ENCODE measurements at places on chromosomes 1 and 21. TPM values are rescaled to one million over a fixed set of nuclear protein-coding genes. Genes with fewer than 3 reads are reported as not detected.

GRCh38 chr1:35674111-35674510 is 32.8 kb upstream of the PSMB2 start:
- DNase-seq = no peak

DNA sequence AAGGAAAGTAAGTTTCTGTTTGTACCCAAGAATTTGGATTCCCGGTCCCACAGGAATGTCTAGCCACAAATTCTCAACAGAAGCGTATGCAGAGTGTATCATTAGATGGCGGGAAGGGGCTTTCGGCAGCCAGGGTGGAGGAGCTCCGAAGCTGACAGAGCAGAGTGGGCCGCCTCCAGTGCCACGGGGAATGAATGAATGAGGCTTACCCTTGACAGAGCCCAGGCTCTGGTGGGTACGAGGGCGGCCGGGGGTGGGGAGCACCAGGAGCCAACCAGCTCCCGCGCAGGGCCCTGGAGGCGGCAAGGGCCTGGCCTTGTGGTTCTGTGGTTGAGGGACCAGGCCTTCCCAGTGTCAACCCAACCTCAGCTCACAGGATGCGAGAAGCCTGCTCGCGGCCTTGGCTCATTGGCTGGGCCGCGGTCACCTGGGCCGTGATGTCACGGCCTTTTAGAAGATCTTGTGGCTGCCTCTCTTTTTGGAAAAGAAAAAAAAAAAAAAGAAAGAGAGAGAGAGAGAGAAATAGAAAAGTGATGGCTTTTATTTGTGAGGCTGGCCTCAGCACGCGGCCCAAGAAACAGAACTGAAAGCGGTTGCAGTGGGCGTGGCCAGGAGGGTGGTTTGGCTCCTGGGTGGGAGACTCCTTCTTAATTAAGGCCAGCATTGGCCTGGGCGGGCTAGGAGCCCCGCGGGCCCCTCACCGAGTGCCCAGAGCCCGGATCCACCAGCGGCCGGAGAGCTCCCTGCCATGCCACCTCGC is 34.9 kb upstream of the RUNX3 start:
- peak; percentile 93 for DNase-seq

DNA sequence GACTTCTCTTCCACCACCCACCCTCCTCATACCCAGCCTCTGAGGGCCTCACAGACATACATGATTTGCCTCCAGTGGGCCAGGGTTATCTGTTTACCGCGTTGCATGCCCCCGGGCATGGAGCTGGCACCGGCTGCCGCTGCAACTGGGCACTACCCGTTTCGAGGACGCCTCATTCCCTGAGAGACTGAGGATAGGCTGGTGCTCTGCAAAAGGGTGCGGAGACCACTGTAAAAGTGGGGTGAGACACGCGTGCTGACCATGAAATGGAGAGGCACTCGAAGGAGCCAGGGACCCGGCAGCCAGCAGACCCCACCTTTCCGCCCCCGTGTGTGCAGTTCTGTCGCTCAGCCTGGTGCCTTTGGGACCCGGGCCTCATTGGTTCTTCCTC is 20.6 kb downstream of the TP73 start:
- no peak for DNase-seq

GRCh38 chr1:169753549-169753948 is 19.7 kb upstream of the SELE start:
- DNase-seq = no peak

GRCh38 chr1:201774224-201774982 is 54.6 kb upstream of the IPO9 start:
- DNase-seq = peak; percentile 60

DNA sequence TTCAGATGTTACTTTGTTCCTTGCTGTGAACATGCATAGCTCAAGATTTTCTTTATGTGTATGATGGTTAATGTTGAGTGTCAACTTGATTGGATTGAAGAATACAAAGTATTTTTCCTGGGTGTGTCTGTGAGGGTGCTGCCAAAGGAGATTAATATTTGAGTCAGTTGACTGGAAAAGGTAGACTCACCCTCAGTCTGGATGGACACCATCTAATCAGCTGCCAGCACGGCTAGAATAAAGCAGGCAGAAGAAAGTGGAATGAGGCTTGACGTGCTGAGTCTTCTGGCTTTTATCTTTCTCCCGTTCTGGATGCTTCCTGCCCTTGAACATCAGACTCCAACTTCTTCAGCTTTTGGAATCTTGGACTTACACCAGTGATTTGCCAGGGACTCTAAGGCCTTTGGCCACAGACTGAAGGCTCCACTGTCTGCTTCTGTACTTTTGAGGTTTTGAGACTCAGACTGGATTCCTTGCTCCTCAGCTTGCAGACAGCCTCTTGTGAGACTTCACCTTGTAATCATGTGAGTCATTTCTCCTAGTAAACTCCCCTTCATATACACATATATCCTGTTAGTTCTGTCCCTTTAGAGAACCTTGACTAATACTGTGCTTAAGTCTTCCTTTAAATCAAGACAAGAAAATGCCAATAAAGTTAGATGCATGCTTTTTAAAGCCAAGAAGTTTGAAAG is 626.6 kb downstream of the KCNT2 start:
- DNase-seq = no peak

- DNase-seq = no peak
These were observed 1.5 kb downstream of the PIGC start for GRCh38 chr1:172442404-172442803.

DNA sequence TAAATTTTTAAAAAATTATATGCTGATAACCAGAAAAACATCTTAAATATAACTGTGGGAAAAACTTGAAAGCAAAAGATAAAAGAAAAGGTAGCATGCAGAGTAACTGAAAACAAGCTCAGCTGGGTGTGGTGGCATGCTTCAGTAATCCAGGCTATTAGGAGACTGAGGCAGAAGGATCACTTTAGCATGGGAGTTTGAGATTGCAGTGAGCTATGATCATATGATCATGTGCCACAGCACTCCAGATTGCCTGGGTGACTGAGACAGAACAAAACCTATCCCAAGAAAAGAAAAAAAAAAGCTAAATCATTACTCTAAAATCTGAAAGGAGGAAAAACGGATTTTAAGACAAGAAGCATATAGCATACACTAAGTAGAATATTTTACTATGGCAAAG is 1624.0 kb downstream of the AMY1C start:
- DNase-seq = no peak

DNA sequence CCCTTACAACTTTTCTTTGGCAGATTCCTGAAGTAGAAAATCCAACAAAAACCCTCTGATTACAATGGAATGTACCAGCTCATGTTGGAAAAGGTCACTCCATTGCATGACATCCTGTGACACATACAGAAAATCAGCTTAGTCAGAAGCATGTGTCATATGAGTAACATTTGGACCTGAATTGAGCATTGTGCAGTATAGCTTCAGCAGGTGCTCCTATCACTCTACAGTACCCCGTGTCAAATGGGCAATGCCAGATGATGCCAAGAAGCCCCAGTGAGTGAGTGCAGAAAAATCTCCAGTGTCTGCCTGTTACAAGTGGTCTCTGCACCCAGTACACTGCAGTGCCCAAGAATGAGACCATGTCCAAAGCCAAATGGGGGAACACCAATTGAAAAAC is 129.7 kb upstream of the RUNX1 start:
- DNase-seq = no peak

GRCh38 chr1:58515794-58516401 is 30.6 kb downstream of the OMA1 start:
- peak; percentile 40 for DNase-seq

DNA sequence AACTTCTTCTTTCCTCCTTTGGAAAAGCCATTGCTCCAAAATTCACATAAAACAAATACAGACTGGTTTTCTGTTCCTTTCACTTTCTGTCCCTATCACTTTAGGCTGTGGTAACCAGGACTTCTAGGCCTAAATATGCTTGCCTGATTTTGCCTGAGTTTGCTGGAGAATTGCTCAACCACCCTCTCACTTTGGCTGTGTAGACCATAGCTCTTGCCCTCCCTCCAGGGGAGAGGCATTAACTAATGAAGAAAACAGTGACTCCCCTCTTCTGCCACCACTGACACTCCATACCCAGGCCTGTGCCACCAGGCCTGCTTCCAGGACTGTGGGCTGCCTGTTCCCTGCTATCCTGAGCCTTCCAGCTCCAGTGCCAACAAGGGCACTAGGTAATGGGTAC is 163.5 kb downstream of the TOMM20 start:
- no peak for DNase-seq

The PADI1 gene
- 1.5 TPM for total RNA-seq

- DNase-seq = peak; percentile 87
These were observed 35.2 kb downstream of the TGFB2 start for GRCh38 chr1:218380125-218380977.

The ZBTB37 gene
- total RNA-seq = 4.8 TPM

GRCh38 chr1:55886856-55887712 is 671.9 kb upstream of the USP24 start:
- no peak for DNase-seq

GRCh38 chr1:181413836-181414235 is 69.5 kb upstream of the CACNA1E start:
- no peak for DNase-seq

DNA sequence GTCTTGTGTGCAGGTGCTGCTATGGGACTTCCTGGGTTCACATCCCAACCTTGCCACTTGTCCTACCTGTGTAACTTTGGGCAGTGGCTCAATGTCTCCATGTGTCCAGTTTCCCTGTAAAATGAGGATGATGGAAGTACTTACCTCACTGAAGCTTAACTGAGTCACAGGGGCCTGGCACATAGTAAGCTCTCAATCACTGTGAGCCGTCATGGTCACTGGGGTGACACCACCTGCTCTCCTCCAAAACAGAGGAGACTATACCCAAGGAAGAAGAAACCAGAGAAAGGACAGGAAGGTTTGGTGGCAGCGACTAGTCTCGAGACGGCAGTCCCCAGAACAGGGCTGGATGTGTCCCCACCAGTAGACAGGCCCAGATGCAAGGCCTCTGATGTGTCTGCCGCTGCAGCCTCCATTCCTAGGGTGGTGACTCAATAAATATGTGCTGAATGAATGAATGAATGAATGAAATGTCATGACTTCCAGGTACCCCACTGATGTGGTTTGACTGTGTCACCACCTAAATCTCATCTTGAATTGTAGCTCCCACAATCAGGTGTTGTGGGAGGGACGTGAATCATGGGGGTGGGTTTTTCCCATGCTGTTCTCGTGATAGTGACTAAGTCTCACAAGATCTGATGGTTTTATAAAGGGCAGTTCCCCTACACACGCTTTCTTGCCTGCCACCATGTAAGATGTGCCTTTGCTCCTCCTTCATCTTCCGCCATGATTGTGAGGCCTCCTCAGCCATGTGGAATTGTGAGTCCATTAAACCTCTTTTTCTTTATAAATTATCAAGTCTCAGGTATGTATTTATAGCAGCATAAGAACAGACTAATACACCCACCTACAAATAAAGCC is 13.0 kb upstream of the LRP8 start:
- DNase-seq = peak; percentile 30

DNA sequence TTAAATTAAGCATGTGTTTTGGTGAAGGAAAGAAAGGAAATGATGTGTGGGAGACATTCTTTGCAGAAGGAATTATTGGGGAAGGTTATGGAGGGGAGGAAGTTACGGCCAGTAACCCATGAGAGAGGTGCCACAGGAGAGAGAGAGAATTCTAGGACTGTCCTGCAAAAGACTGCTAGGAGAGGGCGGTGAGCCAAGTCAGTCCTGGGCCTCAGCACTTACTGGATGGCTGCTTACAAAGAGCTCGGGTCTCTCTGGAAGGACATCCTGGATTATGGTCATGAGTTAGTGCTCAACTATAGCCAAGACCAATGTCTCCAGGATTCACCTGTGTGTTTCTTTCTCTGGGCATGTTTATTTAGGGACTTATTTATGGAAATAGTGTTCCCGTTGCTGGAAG is 74.4 kb upstream of the HSD17B7 start:
- no peak for DNase-seq

The PADI2 gene
- not detected for total RNA-seq

Data from SJSA1 (cell line).